Left cardiac atrium (tissue), 4 donors: ENCODE measurements at places on chromosomes 2 and 18.

- peak; percentile 83 for DNase-seq
Observed at GRCh38 chr18:12287684-12288402, 20.2 kb upstream of the TUBB6 start.

DNA sequence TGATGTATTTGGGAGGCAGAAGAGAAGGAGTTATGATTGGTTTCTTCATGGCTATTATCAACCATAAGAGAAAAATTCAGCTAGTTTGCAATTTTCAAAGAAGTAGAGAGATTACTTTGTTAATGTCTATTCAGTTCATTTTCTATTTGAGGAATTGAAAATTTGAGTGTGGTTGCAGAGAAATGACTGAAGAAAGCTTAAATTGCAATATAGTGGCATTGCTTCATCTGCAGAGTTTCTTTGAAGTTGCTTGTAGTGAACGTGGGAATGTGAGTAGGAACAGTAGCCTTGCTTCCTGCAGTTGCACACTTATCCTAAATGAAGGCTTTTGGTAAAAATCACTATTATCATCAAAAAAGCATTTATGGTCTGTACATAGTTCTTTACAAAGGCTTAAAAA is 14.7 kb upstream of the CYRIA start:
- no peak for DNase-seq

DNA sequence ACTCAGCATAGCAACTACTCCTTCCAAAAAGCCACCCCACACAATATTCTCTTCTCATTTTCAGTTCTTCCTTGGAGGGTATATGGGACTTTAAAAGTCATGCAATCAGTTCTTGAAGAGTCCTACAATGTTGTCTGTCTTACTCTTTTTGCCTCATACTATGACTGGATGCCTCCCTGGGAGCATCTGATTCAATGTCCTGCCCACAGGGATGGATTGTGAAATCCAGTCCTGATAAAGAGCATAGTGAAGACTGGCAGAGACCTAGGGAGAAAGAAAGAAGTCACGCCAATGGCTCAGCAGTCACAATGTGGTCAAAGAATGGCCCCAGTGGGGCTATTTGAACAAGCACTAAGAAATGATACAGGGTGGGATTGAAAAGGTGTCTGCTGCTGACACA is 155.1 kb upstream of the SERPINE2 start:
- no peak for DNase-seq

- DNase-seq, result no peak
Observed at GRCh38 chr2:72940786-72941185, 23.5 kb downstream of the EMX1 start.

DNA sequence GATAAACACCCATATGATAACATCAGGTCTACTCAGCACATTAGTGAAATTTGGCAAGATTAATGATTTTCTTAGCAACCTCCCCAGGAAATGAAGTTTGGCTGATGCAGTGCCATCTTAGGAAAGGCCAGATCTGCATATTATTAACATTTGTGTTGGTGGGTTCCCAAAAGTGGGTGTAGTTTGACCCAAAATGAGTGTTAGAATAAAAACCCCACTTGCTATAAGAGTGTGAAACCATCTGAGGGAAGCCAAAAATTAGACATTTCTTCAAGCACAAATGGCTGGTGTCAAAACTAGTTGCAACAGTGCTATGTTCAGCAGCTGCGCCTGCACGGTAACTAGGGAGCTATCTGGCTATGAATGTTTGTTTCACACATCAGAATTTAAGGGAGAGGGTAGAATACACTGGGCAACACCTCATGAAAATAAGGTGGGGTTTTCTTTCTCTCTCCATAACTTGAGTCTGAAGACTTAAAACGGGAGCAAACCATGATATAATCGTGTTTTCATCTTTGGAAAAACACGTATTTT is 15.9 kb upstream of the CSRNP3 start:
- no peak for DNase-seq

- DNase-seq, result no peak
Observed at GRCh38 chr2:197075281-197075680, 148.8 kb upstream of the PGAP1 start.

- no peak for DNase-seq
Observed at GRCh38 chr2:1022178-1022577, 71.5 kb downstream of the SNTG2 start.

GRCh38 chr2:216619411-216620393 is 13.5 kb upstream of the IGFBP2 start:
- no peak for DNase-seq

- no peak for DNase-seq
Observed at GRCh38 chr18:9765501-9765900, 57.4 kb downstream of the RAB31 start.

DNA sequence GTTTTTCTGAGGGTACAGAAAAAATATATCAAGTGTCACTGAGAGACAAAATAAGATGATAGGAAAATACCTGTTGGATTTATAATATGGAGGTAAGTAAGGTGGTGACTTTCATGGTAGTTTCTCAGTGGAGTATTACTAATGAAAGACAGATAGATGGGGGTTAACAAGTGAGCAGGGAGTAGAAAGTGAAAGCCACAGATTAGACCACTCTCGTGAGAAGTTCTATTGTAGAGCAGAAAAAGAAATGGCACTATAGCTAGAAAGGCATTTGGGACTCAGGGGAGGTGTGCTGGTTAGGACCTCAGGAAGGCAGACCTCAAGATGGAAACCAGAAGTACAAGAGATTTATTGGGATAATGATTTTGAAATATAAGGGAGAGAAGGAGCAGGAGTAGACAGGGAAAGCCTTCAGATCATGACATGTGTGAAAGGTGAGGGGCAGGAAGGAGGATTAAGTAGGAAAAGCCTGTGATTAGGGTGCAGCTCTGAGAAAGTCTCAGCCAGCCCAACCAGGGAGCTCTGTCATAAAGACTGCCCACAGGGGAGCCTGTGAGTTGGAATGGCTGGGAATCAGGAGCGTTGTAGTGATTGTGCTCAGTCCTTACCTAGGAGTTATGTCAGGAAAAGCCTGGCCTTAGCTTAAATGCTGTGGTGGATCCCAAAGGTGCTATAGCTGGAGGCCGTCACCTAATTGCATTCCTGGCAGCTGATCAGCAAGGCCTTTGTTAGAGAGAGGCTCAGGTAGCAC is 198.1 kb downstream of the IKZF2 start:
- no peak for DNase-seq

GRCh38 chr2:207352978-207353671 is 176.6 kb upstream of the CREB1 start:
- no peak for DNase-seq

DNA sequence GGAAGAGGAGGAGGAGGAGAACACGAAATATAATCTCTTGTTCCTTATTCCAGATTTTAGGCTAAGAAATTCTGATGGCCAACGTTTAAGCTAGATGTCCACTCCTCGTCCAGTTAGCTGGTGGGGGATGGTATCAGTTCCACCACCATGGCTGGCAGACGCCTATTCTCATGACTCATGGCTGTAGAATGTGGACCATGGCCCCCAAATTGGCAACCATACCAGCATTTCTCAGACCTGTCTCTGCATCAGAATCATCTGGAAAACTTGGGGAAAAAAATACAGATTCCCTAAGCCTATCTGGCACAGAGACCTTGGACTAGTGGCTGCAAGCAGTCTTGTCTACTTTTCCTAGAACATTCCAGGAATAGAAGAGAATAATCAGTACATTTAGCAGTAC is 267.7 kb upstream of the SIX2 start:
- no peak for DNase-seq

DNA sequence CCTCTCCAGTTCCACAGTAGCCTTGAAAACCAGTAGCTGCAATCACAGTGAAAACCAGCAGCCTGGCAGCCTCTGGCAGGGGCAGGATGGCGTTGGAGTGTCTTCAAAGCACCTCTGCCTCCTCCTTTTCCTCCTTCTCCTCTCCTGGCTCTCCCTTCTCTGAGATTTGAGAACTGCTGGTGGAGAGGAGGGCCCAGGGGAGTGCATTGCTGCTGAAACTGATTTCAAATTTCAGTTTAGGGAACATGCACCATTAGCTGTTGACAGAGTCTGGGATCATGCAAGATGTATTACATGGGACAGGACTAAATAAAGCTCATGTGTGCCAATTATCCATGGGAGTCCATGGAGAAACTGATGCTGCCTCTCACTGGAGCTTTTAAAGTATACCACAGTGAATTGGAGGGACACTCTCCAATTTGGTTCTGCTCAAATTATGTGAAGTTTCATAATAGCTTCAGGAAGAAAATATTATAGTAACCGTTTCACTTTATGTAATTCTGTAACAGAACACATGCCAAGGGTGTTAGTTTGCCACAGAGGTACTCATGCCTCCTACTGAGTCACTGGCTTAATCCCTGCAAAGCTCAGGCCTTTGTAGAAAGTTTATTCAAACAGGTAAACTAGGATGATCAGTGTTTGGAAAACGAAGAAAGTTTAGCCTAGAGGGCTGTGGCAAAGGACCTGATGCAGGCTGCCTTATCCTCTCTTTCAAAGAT is 146.1 kb downstream of the PRPF40A start:
- DNase-seq, result peak; percentile 28

GRCh38 chr2:226797289-226797988 is 2.2 kb downstream of the IRS1 start:
- DNase-seq, result peak; percentile 43

GRCh38 chr2:20198001-20198400 is 26.9 kb downstream of the SDC1 start:
- DNase-seq, result no peak

DNA sequence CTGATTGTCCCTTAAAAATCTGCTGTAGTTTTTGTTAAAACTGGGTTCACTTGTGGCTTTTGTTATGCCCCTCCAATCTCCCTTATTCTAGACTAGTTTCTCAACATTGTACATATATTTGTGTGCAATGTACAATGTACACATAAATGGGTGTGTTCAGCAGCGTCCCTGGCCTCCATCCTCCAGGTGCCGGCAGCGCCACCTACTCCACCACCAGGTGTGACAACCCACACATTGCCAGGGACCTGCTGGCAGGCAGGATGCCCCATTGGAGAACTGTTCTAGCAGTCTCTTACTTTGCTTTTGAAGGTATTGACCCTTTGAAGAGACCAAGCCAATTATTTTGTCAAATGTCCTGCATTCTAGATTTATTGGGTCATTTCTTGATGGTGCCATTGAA is 75.4 kb downstream of the SH3RF3 start:
- DNase-seq, result no peak

DNA sequence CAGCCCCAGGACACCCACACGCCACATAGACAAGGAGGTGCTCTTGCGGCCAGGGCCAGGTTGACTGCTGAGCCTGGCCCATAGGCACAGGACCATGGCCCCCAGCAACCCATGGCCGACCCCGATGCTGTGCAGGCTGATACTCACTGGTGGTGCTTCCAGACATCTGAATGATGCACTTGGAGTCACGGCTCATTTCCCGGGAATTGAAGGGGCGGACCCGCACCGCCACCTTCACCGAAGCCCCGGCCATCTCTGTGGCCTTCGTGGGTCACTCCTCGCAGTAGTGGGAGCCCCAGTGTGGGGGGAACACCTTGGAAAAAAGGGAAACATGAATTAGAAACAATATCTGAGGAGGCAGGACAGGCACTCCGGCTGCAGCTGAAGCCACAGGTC is 22.5 kb downstream of the KIF1A start:
- no peak for DNase-seq

DNA sequence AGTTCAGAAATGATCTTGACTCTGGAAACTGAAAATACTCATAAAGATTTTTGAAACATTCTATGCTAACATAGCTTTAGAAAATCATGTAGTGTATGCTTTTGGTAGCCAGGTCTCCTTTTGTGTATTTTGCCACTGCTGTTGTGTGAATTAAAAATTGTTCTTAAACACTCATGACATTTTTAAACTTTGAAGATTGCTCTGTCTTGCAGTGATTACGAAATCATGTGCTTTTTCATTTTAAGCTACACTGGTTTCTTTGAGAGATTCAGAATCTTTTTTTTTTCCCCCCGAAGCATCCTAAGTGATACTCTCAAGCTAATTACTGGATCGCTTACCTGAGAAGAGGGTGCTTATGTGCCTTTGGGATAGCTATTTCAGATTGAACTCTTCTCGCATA is 60.0 kb downstream of the ANKRD12 start:
- no peak for DNase-seq

DNA sequence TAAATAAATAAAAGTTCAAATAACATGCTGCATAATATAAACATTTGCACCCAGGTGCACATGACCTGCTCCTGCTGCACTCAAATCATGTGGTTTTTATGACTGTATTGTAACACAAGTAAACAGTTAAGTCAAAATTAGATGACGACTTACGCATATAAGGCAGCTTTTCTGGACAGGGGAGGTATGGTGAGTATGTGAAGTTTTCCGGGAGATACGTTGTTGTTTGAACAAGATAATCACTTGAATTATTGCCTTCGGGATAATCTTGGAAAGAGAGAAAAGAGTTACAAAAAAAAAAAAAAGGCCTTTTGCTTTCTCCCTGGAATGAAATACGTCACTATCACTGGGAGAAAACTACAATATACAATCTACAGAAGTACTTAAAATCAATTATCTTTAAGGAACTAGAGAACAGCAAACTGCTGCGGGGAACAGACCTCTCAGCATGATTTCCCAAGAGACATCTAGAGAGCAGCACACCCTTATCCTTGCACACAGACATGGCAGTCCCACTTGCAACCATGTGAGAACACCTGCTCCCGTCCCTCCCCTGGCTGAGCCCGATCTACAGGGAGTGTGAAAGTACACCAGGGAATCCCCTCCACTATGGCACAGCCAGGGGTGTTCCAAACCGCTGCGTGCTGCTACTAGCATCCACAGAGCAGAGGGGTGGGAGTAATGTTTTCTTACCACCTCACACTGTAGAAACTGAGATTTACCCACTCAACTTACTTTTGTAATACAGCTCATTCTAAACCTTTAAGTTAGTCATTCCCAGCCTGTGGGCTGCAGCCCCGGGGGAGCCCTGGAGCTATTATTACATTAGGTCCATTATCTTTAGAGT is 26.3 kb downstream of the B4GALT6 start:
- no peak for DNase-seq

- DNase-seq, result no peak
Observed at GRCh38 chr2:9137379-9138150, 69.0 kb upstream of the ASAP2 start.

DNA sequence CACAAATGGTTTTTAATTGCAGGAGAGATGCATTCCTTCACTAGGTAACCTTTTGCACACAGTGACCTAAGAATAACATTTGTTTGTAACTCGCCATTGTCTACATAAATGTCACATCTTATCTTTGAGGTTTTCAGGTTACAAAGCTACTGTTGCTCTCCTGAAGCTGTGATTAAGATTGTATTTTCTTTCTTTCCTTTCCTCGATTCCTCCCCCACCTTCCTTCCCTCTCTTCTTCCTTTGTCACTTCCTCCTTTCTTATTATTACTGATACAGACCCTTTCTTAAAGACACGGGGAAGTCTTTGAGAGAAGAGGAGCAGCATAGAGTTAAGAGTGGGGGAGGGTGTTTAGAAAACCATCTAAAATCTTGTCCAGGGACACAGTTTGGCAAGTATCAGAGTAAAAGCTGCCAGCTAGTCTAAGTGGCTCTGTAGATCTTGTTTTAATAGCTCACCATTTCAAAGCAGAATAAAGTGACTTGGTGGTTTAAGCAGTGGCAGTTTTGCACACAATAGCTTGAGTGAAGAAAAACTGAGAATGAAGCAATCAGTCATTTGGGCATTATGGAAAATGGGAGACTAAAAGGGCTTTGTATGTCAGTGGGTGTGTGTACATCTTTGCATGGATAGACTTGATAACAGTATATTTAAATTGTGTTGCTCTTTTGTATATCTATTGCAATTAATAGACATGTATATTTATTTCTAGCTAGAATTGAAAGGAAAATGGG is 10.9 kb downstream of the CERS6 start:
- DNase-seq, result no peak

- DNase-seq, result peak; percentile 63
Observed at GRCh38 chr2:169528271-169528701, 18.8 kb downstream of the KLHL41 start.

- DNase-seq, result no peak
Observed at GRCh38 chr2:127704641-127705390, 3.5 kb downstream of the SFT2D3 start.
